ENCODE measurements at places on chromosomes 16 and 17.

GRCh38 chr17:50843150-50843905 lies 7.9 kb downstream of the WFIKKN2 start:
- no peak for DNase-seq

GRCh38 chr16:54285414-54286089 lies 1.0 kb downstream of the IRX3 start:
- DNase-seq, result no peak

- no peak for DNase-seq
Measured at GRCh38 chr17:79341816-79342215, 267.2 kb downstream of the ENGASE start.

GRCh38 chr17:20955427-20956323 lies 87.1 kb downstream of the USP22 start:
- no peak for DNase-seq

- no peak for DNase-seq
Measured at GRCh38 chr16:87346517-87347060, 29.4 kb upstream of the C16orf95 start.

GRCh38 chr17:31745964-31746600 lies 113.0 kb downstream of the COPRS start:
- no peak for DNase-seq

DNA sequence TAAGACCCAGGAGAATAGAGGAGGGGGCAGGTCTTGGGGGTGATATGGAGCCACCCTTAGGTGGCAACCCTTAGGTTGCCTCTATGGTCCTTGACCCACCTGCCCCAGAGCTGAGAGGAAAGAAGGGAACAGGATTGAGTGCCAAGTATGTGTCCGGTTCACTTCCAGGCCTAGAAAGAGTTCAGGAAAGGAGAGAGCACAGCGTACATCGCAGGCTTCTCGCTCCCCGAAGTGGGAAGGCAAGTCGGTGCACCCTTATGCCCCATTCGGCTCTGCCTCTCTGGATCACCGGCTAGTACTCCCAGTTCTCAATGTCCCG lies 631 bp downstream of the SP6 start:
- no peak for DNase-seq

GRCh38 chr16:66207883-66208265 lies 158.6 kb upstream of the CDH5 start:
- no peak for DNase-seq

- DNase-seq, result no peak
Measured at GRCh38 chr16:57531253-57531575, 5.2 kb downstream of the CCDC102A start.

DNA sequence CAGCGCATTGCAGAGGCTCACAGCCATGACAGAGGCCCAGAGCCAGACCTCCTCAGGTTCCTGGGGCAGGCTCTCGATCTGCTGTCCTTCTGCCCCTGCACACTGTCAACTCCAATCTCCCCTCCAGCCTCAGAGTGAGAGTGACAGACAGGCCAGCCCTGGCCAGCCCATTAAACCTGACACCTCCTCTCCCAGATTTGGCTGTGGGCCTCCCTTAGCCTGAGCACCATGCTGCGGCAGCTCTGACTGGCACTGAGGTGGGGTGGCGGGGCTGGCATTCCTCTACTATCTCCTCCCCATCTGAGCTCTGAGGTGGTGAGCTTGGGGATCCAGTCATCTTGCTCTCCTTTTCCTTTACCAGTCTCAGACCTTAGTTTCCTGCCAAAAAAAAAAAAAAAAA lies 15.5 kb upstream of the C1QL1 start:
- DNase-seq, result no peak

GRCh38 chr16:87619360-87620200 lies 17.3 kb downstream of the JPH3 start:
- no peak for DNase-seq

GRCh38 chr17:73184136-73184993 lies 8.5 kb upstream of the COG1 start:
- no peak for DNase-seq

DNA sequence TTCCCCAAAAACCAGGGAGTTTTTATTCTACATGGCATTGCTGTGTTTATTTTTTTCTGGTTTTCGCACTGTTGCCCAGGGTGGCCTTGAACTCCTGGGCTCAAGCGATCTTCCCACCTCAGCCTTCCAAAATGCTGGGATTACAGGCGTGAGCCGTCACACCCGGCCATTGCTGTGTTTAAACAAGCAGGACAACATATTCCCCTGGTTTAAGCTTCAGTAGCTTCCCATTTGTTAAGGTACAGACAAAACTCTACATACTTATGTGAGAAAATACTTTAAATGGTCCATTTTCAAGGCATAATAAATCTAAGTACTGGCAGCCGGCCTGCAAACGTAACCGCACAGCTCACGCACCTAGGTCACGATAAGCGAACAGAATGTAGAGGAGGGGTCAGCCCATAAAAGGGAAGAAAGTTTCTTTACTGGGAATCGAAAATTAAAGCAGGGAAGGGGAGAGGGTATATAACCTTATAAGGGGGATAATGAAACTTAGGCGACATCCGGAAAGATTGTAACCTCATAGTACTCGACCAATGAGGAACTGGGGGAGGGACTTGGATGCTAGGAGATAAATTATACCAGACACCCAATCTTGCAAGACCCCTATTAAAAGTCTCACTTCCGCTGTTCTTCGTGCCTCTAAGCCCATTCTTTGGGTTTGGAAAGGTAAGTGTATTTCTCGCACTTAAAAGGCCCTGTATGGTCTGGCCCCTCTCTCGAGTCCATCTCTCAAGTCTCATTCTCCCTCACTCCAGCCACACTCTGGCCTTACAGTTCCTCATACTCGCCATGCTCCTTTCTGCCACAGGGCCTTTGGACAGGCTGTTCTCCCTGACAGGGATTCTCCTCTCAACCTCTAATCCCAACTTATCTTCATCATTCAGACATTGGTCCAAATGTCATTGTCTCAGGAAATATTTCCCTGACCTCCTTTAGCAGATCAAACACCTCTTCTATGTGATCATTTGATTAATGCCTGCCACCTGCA lies 59.2 kb downstream of the TEX14 start:
- DNase-seq, result no peak

- DNase-seq, result no peak
Measured at GRCh38 chr17:2188971-2189630, 114.5 kb downstream of the SMG6 start.

- DNase-seq, result no peak
Measured at GRCh38 chr17:37124821-37125173, 176.0 kb downstream of the AATF start.

GRCh38 chr16:19361587-19361986 lies 56.1 kb upstream of the TMC5 start:
- no peak for DNase-seq

GRCh38 chr16:52547004-52547833 lies at the start of gene TOX3:
Gene TOX3, minus strand, starts transcription at chr16:52547143. Its CDS starts 420 bp downstream, at chr16:52546723.
- no peak for DNase-seq

DNA sequence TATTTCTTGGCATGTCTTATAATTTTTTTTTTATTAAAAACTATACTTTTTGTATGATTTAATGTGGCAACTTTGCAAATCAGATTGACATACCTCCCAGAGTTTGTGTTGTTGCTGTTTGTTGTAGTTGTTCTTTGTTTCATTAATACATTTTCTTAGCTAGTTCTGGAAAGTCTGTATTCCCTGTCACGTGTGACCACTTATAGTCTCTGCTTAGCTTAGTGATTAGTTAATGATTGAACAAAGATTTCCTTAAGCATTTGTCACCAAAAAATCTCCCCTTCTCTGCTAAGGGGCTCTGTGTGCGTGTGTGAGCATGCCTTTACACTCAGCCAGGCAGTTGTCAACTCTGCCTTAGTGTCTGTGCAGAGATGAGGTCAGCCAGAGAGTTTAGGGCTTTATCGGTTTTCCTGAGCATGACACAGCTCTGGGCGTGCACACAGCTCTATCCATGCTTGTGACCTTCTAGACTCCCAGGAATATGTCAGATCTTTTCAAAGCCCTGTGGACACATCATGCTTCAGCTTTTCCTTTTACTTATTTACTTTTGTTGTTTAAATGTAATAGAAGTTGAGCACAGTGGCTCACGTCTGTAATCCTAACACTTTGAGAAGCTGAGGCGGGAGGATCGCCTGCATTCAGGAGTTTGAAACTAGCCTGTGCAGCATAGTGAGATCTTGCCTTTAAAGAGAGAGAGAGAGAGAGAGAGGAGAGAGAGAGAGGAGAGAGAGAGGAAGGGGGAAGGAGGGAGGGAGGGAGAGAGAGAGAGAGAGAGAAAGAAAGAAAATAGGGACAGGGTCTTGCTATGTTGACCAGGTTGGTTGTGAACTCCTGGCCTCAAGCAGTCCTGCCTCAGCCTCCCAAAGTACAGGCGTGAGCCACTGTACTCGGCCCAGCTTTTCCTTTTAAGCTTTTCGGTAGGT lies 21.9 kb downstream of the DNAI2 start:
- no peak for DNase-seq
